ENCODE measurements at places on chromosomes 6 and 20.

GRCh38 chr6:52130440-52130839 lies 43.0 kb upstream of the PKHD1 start:
- no peak for DNase-seq

DNA sequence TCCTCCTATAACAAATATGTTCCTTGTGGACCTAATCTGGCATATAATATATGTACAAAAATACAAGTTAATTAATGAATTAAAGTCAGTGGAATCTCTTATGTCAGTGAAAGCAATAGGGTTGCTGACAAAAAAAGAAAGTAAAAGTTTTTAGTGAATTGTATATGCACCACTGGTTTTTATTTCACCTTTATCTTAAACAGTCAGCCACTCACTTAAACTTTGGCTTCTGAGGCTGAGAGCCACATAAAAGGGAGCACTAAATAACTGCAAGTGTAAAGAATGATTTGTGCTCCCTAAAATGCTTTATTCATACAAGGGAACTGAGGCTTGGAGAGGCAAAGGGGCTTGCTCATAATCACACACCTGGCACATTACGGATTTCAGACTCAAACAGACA lies 9.9 kb upstream of the F13A1 start:
- no peak for DNase-seq

DNA sequence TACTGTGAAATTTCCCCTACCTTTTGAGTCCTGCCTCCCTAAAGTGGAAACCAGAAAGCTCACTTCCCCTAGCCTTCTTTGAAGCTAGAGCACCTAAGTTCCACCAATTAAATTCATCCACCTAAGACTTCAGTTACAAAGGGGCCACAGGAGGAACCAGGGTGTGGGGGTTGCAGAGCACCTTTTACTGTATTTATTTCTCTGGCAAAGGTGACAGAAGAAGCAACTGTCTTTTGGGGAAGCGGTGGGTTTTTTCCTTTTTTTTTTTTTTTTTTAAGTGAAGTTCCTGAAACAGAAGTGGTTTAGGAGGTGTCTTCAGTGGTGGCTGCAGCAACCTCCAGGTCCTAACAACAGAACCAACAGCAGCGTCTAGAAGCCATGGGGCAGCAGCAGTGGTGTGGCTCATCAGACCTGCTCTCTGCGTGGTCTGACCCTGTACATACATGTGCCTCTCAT lies 13.1 kb downstream of the PSMB9 start:
- DNase-seq, result no peak

- DNase-seq, result no peak
Observed at GRCh38 chr6:164006459-164006858, 591.9 kb downstream of the QKI start.

GRCh38 chr20:8542110-8542486 lies 410.0 kb downstream of the PLCB1 start:
- DNase-seq, result no peak

DNA sequence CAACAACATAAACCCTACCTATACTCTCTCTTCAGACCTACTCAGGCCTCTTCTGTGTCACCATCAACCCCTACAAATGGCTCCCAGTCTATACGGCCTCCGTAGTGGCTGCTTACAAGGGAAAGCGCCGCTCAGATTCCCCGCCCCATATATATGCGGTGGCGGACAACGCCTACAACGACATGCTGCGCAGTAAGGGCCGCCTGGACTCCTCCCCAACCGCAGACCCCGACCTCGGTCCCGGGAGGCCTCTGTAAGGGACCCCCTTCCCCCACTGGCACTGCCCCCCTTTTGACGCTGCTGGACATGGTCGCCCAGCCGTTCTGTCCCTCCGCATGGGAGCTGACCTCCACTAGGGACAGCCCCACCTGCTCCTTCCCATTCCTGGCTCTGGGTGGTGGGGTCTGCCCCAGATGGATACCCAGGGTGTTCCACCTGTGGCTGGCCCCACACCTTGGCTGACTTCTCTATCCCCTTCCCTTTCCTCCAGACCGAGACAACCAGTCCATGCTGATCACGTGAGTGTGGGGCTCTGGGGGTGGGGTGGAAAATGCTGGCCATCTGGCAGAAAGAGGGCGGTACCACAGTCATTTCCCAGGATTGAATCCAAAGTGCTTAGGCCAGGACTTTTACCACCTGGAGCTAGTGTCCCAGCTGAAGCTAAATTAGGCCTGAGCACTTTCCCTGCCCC lies 25.0 kb downstream of the MYH7B start:
- DNase-seq, result no peak

GRCh38 chr6:79717989-79718388 lies 86.9 kb downstream of the SH3BGRL2 start:
- DNase-seq, result no peak

GRCh38 chr20:61718361-61719005 lies 347.2 kb downstream of the TAF4 start:
- DNase-seq, result no peak

DNA sequence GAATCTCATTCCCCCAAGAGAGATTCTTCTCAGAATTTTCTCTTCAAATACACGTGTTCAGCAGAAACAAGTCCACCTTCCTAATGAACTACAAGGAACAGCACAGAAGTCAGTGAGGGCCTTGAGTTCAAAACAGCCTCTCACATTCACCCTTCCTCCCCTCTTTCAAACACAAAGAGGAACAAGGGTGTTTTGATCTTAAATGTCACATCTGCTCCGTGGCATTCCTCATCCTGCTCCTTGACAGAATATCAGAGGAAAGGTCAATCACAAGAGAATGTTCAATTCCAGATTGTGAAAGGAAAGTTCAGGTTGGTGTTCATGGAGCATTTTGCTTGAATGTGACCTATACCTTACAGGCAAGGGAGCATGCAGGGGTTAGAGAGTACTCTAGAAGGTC lies 35.6 kb upstream of the FAM210B start:
- DNase-seq, result no peak

DNA sequence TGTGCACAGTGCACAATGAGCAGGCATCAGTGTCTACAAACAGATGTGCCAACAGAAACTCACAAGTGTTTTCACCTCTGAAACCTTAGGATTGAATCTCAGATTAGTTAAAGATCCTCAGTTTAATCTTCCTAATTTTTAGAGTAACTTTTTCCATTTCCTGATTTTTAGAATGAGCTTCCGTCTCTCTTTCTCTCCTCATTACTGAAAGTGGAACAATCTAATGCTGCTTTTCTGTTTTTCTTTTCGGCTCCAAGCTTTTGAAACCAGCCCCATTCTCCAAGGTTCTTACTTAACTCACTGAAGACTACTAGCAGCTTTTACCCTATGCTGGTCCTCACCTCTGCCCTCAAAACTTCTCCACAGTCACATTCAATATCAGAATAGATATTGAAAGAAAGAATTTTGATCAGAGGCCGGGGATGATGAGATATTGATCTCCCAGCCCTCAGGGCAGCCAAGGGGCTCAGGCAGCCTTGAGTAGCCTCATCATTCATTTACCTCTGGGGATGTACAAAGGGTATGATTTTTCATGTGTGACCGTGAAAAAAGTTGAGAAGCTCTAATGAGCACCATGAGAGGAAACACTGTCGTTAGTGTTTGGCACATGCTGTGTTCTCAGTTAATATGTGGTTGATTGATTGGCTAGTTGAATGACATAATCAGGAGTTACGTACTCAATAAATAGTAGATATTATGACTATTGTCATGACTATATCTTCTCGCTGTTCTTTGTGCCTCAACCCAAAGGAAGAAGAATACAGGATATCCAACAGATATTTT lies 11.9 kb upstream of the STK38 start:
- no peak for DNase-seq

DNA sequence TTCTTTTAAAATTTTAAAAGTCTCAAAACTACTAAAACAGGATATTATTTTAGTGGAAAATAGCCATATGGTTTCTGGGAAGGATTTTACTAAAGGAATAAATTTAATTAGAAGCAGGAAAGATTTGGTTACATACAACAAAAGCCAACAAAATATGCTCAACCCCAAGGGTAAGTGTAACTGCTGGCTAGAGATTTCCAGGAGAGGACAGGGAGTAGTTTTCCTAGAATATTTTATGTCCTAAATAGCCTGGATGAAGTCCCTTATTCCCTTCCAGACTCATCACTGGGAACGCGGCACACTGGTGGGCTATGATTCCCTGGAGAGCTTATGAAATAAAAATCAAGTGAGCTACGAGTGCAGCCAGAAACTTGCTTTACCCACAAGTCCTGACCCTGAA lies 66.6 kb downstream of the SGK1 start:
- DNase-seq, result no peak

- DNase-seq, result no peak
Observed at GRCh38 chr6:80508885-80509630, 402.6 kb downstream of the BCKDHB start.

Data from right kidney (tissue), 9 donors.